ENCODE measurements at places on chromosomes 1 and 21.

DNA sequence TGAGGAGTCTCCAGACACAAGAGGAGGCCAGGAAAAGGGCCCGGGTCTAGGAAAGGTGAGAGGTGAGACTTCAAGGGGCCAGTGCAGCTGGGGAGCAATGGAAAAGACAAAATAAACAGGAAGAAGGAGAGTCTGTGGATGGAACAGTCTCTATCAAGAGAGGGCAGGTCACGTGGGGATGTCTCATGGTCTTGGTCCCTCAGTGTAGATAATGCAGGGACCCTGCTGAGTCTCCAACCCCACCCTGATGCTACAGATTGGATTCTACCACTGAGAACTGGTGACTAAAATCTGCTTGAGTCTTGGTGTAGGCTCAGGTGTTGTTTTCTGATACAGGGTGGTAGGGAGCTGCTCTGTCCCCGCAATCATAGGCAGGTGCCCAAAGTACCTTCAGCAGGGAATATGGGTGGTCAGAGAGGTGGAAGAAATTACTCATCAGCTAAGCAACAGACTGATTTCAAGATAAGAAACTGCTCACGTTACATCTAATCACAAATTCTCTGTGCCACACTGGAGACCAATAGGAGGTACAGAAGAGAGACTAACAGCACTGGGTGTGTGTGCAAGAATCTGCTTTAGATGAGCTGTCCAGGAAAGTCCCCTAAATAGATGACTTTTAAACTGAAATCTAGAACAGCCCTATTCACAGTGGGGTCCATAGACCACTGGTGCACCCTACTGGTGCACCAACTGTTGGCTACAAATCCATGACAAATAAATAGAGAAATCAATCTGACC lies 101.5 kb upstream of the TLR5 start:
- no peak for DNase-seq

- DNase-seq: no peak
Measured at GRCh38 chr1:167824163-167824794, 89.7 kb downstream of the ADCY10 start.

GRCh38 chr1:170959385-170959784 lies 24.1 kb downstream of the MROH9 start:
- DNase-seq: no peak

GRCh38 chr1:10678852-10679251 lies 117.6 kb downstream of the CASZ1 start:
- no peak for DNase-seq

DNA sequence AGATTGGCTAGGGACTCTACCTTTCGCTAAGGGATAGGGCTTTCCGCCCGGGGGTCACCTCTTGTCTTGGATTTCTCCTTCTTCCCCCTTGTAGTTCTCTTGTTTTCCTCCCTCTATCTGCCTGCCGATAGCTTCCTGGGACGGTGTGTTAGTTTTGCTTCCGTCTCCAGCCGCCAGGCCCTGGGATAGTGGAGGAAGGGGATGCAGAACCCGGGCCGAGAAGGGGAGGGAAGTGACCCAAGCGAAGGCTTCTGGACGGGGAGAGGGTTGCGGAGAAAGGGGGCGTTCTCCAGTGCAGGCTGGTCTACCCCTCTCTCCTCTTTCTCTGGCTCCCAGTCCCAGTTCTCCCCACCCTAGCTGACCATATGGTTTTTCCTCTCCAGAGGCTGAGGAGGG lies 871 bp downstream of the TUFT1 start:
- DNase-seq: no peak

DNA sequence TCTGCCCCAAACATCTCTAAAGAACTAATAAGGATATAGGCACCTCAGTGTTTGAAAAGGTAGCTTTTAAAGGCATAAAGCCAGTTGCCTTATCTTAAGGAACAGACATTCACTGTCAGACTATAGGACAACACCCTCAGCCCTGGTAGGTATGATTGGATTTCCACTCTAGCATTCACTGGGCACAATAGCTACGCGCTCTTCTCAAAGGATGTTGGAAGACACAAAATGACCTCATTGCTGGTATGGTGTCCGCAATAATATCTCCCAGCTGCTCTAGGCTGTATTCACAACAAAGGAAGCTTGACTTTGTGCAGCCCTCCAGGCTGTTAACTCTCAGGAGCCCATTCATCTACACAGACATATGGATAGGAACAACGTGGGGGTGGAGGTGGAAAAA lies 119.4 kb upstream of the CXADR start:
- no peak for DNase-seq

DNA sequence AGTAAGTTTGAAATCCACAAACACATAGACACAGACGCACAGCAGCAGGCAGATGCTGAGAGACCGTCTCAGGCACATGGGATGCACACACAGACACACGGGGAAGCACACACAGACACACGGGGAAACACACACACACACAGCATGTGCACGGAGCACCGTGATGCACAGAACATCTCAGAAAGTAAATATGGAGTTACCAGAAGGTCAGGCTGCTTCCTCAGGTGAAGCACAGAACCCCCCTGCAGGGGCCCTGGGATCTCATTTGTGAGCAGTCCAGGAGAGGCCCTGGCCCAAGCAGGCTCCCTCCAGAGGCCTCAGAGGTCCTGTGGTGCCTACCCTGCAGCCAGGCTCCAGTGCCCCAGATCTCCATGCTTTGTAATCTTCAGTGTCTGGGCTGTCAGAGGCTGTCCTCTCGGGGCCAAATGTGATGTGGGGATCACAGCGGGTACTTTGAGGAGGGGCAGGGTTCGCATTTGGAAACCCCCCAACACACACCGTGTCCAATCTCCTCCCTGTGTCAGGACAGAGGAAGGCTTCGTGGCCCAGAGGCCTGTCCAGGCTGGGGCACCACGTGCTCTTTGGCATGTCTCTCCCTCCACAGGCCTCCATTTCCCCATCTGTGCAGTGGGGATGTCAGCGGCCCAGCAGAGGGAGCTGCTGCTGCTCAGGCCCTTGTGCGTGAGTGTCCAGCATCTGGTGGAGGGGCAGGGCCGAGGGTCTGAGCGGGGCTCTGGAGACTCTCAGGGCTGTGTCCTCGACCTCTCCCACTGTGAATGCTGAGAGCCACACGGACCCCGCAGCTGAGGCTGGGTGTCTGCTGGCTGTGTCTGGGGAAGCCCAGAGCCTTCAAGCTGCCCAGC lies 23.0 kb upstream of the PRSS38 start:
- DNase-seq: no peak

GRCh38 chr21:42671778-42672593 lies 18.6 kb downstream of the PDE9A start:
- DNase-seq: no peak

- DNase-seq: no peak
Measured at GRCh38 chr1:198754670-198755069, 115.8 kb downstream of the PTPRC start.

DNA sequence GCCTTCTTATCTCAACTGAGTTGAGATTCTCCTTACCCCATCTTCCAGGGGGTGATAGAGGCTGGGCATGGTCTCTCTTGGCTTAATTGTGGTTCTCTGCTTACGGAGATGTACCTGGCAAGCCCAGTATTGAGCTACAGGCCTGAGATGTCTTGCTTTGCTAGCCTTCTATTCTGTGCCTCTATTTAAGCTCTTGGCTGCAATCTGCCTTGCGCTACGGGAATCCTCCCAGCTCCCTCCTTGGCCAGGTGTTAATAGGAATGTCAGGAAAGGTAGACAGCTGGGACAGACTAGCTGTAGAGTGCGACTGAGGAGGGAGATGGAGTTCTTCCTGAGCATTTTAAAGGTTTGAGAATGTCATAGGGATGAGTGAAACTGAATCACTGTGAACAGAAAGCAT lies 10.6 kb upstream of the IKBKE start:
- DNase-seq: no peak

GRCh38 chr21:46429754-46430681 lies 28.7 kb upstream of the DIP2A start:
- DNase-seq: no peak

DNA sequence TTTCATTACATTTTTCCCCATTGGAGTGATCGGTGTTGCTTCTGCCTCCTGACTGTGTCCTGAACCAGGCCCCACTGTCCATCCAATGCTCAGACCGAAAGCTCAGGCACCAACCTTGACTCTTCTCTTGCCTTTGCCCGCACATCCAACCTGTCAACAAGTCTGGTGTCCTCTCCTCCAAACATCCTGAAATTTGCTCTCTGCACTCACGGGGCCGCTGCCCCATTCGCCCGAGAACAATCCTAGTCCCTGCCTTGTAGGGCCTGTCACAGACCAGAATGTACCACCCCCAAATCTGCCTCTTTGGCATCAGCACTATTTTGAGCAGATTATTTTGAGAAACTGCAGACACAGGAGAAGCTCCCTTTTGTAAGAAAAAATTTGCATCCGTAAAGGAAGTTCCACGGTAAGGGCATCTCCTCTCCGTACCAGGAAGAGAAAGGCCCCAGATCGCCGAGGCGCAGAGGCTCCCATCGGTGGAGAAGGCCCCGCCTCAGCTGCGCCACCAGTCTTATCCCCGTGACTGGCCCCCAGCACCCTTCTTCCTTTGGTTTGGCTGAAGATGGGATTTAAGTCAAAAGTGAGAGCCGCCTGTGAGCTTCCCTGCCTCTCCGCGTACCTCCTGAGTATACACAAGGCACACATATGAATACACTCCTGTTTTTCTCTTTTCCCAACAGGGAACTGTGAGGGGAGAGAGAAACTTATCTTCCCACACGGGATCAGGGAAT lies 7.1 kb downstream of the MORN1 start:
- DNase-seq: no peak

GRCh38 chr1:165551469-165551868 lies 7.7 kb downstream of the LRRC52 start:
- no peak for DNase-seq

DNA sequence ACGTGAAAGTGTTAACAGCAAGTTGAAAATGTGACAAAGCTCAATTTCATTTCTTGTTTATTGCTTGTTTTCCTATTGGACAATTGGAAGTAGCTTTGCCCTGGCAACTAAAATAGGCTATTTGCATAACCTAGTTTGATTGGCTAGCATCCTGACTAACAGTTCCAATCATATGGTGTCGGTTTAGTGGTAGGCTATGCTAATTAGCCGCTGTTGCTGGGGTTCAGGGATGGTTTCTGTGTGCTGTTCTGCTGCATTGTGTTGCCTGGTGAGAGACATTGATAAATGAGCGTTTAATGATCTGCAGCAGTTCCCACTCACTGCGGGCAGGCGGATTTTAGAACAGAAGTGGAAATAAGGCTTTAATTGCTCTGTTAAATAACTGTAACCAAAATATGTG lies 68.5 kb downstream of the DYRK1A start:
- DNase-seq: peak; percentile 80

- no peak for DNase-seq
Measured at GRCh38 chr1:117473063-117473462, 105.8 kb downstream of the MAN1A2 start.

DNA sequence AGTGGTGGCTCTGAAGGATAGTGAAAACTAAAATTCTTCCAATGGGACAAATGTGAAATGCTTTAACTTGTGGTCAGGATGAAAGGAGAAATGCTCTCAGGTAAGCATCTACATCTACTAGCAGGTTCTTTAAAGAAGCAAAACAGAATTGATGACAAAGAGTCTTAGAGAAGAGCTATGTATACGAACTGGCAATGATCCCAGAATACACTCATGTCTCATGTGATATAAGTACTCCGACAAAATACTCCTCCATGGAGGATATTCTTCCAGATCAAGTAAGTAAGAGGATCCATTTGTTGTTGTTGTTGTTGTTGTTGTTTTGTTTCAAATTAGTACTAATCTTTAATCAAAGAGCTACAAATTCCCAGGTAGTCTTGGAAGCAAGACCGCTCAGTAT lies 174.0 kb upstream of the ATP1B1 start:
- DNase-seq: no peak

DNA sequence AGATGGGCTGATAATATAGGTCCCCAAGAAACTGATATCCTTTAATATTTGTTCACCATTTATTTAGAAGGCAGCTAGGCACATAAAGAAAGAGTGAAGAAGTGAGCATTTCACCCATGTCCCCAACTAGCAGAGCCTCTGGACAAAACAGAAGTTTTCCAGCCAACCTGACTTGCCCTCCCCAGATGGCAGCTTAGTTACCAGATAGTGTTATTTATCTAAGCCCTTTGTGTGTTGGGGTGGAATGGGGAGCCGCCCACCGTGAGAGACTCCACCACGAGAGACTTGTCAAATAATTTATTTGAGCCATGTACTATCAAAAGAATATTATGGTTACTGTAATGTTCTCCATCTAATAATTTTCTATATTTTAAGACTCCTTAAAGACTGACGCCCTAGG lies 54.9 kb upstream of the C1orf198 start:
- no peak for DNase-seq

DNA sequence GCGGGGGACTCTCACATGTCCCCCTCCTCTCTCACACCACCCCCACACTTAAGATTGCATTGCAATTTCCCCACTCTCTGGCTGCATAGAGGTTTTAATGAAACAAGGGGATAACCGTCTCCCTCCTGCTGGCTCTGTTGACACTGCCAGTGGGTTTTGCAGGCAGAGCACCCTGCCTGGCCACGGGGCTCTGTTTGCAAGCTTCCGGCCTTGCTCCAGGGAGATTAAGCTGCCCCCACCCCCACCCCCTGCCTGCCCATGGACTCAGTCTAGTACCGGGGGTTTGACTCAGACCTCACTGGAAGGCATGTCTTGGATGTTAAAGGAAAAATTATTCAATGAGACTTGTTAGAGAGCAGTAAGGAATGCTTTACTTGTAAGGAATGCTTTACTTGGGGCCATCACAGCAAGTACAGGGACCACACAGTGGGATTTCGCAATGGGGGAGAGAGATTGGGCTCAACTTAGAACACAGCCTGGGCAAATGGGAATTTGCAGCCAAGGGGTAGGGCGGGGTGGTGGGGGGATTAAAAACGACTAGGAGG lies 101.0 kb downstream of the AJAP1 start:
- DNase-seq: no peak

GRCh38 chr1:94154989-94155388 lies 34.0 kb upstream of the ABCA4 start:
- no peak for DNase-seq

- DNase-seq: no peak
Measured at GRCh38 chr1:218315638-218316037, 29.5 kb upstream of the TGFB2 start.

GRCh38 chr1:220726634-220727033 lies 21.5 kb upstream of the MTARC2 start:
- DNase-seq: no peak

DNA sequence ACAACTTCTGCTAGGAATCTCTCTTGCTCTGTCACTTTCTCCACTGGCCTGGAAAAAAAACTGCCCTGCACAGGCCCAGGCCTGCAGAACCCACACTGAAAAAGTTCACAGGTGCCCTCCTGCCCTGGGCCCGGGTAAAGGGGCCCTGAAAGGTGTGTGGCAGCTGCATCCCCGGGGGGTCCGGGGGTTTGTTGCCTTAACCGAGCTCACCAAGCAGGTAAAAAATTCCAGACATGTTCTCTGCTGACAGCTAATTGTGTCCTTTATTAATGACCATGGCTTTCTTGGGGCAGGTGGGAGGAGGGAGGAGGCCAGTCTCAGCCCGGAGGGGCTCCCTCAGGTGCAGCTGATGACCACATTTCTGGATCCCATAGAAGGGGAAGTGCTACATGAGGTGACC lies 122.9 kb downstream of the LACTBL1 start:
- DNase-seq: no peak

DNA sequence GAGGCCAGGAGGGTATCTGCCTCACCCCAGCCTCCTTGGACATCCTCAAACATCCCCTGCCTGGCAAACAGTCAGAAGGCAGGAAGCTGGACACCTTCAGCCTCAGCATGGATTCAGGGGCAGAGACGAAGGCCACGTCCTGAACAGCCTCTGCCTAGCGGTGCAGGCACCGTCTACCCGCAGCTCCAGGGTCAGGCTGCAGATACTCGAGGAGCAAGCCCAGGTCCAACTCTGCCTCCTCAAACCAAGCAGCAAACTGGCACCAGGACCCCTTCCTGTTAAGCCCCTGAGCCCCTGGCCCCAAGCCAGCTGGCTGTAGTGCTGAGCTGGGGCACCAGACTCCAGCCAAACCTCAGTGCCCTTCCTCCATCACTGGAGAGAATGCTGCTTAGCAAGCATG lies 494.7 kb downstream of the NPHP4 start:
- DNase-seq: no peak

Measured in kidney capillary endothelial cell (primary cell).